GOT3 (cell line): ENCODE measurements at places on chromosomes 6 and 20.
A peak's percentile ranks its signal among the peaks of the same experiment; 100 is the strongest.

GRCh38 chr6:137226697-137227096 is 7.5 kb upstream of the IFNGR1 start:
- no peak for DNase-seq

DNA sequence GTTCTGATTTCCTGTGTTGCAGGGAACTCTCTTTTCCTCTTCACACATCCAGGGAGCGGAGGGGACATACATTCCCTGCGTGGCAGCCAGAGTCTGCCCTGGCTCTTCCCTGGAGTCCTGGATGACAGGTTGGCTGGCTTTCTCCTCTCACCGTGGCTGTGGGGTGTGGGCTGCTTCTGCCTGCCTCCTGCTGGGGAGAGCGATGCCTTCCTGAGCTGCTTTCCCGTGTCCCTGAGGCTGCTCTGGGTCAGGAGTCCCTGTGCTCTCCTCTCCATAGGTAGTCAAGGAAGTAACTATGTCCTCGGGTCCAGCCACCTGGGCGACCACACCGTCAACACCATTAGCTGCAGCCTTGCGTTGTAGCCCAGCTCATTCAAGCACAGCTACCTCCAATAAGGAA is 451.7 kb downstream of the QKI start:
- DNase-seq = no peak

DNA sequence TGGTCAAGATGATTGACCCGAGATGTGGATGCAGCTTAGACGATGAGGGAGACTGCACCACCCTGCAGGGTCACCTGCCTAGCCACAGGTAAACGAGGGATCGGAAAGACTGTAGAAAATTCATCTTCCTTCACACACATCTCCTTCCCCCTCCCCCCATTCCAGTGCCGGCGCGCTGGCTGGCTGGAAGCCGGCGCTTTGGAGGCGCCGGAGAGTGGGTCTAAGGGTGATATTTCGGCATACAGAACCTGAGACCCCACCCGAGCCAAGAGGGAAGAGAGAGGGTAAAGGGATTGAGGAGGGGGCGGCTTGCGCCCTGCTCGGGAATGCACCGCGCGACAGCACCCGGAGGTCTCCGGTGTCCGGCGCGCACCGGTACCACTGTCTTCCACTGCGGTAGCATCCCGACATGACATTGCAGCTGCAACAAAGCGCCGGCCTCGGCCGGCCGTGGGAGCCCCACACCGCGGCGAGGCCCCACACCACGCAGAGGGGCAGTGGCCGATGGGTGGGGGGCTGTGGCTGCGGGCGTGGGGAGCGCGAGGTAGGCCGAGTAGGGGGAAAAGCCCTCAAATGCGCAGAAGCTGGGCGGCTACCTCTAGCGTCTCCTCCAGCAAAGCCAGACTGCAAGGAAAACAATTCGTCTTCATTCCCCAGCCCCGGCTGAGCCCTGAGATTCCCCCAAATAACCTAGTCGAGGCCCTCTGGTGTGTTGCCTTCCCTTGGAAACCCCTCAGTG is 984 bp downstream of the TNFRSF21 start:
- no peak for DNase-seq

- DNase-seq = peak; percentile 12
These were observed 734 bp downstream of the TPBG start for GRCh38 chr6:82364087-82365015.

- DNase-seq = no peak
These were observed 144.8 kb downstream of the TTLL2 start for GRCh38 chr6:167469672-167470071.

- no peak for DNase-seq
These were observed 185.1 kb downstream of the CLIC5 start for GRCh38 chr6:45830441-45831139.

- DNase-seq = no peak
These were observed 16.8 kb downstream of the C6orf132 start for GRCh38 chr6:42125663-42126062.

GRCh38 chr6:158793432-158793831 is 25.7 kb downstream of the EZR start:
- DNase-seq = no peak

DNA sequence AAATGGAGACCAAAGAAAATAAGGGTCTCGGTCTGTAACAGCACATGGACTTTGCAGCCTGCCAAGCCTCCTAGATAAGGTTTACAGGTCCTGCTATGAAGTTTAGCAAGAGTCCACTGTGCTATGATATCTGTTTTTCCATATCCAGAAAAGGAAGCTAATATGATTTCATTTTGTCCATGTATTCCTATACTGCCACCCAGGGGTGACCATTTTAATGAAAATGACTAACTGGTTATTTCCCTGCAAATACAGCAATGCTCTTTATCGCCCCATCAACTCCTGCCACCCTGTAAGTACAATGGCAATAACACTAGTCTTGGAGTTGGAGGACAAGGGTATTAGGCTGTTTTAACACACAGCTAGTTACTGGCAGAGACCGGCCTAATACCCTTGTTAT is 115.2 kb upstream of the GLP1R start:
- no peak for DNase-seq

DNA sequence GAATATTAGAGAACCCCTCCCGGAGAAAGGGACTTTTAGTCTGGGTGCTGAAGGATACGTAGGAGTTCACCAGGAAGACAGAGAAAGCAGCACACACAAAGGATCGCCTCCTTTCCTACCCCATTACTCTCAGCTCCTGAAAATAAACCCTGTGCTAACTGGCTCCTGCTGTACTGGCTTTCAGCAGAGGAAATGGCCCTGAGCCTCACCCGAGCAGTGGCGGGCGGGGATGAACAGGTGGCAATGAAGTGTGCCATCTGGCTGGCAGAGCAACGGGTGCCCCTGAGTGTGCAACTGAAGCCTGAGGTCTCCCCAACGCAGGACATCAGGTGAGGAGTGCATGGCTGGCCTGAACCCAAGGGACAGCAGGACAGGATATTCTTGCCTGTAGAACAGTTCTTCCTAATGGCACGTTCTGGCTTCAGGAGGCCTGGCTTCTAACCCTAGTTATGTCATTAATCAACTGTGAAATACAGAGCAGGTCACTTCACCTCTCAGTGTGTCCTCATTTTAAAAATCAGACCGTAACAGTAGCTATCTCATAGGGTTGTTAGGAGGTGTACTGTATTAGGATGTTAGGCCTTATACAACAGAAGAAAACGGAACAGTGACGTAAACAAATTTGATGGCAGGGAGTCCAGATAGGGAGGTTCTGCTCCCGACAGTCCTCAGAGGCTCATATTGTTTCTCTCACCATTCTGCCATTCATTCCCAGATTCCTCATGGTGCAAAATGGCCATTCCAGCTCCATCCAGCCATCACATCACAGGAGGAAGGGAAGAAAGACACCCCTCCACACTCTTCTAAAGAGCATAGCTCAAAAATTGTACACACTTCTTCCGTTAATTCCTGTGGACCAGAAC is 1.8 kb downstream of the RBCK1 start:
- no peak for DNase-seq

DNA sequence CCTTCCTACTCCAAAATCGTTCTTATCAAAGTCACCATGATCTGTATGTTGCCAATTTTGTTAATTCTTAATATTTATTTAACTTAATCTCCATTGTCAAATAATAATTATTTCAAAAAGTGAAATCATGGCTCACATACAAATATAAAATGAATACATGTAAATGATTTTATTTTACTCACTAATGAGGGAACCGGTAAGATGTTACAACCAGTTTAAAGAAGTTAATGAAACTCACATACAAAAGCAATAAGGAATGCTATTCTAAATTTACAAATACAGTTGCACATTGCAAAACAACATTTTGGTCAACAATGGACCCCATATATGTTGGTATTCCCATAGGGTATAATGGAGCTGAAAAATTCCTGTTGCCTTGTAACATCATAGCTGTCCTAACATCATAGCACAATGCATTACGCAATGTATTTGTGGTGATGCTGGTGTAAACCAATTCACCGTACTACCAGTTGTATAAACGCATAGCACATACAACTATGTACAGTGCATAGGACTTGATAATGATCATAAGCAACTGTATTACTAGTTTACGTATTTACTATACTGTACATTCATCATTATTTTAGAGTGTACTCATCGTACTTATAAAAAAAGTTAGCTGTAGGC is 6.5 kb upstream of the SLC22A16 start:
- no peak for DNase-seq

DNA sequence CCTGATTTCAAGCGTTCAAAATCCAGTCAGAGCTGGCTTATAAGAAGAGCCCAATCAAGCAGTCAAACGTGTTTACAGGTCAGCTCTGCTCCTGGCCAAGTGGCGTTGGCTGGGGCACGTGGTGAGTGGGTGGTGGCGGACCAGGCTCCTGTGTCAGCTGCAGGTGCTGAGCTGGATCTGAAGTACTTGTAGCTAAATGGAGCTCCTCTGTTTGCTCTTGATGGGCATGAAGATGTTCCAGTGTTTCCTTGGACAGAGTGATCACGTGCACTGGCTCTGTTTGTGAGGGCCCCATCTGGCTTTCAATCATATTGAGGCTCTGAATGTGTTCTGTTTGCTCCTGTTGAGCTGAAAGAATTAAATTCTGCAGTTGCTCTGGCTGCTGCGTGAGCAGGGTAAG is 10.2 kb upstream of the MICAL1 start:
- DNase-seq = no peak

DNA sequence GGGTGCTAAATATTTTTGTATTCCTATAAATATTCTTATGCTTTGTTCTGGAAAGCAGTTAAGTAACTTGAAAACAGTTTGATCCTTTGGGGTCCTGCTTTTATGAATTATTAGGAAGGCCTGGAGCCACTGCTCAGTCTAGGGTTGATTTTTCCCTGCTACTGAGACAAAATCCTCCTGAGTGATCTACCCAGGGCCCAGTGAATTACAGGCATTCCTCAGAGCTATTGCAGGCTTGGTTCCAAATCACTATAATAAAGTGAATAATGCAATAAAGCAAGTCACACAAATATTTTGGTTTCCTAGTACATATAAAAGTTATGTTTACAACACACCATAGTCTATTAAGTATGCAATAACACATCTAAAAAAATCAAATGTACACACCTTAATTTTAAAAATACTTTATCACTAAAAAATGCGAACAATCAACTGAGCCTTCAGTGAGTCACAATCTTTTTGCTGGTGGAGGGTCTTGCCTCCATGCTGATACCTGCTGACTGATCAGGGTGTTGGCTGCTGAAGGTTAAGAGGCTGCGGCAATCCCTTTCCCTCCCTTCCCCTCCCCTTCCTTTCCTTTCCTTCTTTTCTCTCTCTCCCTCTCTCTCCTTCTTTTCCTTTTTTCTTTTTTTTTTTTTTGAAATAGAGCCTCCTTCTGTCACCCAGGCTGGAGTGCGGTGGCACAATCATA is 43.0 kb downstream of the DNAAF9 start:
- no peak for DNase-seq

- no peak for DNase-seq
These were observed 530.7 kb downstream of the NKAIN2 start for GRCh38 chr6:124334359-124334758.

- no peak for DNase-seq
These were observed 141.4 kb downstream of the HIVEP2 start for GRCh38 chr6:142803495-142804058.

DNA sequence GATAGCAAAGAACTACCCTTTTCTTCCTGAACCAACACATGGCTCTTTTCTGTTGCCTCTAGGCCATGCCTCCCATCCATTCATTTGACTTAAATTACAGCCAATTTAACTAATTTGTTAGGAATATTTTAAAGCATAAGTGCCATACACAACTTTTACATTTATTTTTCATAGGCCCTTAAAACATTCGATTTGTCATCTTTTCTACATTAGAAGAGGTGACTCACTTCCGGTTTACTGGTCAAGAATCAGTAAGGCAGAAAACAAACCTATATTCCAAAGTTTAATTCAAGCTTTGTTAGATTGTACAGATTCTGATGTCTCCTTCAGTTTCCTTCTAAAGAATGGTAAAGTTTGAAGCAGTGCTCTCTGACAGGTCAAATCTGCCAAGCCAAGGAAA is 344.3 kb downstream of the SAMD5 start:
- no peak for DNase-seq

GRCh38 chr6:117494694-117495318 is 12.3 kb downstream of the DCBLD1 start:
- DNase-seq = no peak

DNA sequence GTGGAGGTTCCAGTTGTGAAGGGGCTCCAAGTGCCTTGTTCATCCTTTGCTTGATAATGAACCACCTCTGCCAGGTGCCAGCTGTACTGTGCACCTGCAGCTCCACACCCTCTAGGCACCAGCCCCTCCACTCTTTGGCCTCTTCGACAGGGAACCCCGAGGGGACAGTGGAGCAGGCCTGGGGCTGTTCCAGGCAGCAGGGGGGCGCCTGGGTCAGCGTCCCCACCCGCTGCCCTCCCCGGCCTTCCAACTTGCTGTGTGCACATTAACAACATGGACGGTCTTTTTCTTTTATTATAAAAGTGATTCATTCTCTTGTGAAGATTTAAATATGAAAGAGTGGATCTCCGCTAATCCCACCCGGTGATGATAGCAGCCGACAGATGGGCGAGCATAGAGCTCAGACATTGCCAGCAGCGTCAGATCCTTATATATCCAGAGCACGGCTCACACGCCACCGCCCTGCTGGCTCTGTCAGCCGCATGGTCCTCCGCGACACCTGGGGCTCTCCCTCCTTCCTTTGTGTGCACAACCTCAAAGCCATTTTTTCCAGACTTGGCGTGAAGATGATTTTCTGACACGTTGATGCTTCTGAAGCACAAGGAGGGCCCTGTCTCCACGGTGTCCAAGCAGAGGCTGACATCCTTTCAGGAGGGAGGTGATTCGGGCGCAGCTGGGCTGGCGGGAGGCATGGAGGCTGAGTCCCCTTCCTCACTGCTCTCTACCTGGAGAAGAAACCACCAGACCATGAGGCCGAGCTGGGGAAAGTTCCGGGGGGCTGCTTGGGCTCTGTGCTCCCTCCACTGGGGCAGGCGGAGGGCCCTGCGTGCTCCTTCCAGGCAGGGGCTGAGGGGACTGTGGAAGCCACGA is 22.2 kb upstream of the MRGBP start:
- DNase-seq = no peak

DNA sequence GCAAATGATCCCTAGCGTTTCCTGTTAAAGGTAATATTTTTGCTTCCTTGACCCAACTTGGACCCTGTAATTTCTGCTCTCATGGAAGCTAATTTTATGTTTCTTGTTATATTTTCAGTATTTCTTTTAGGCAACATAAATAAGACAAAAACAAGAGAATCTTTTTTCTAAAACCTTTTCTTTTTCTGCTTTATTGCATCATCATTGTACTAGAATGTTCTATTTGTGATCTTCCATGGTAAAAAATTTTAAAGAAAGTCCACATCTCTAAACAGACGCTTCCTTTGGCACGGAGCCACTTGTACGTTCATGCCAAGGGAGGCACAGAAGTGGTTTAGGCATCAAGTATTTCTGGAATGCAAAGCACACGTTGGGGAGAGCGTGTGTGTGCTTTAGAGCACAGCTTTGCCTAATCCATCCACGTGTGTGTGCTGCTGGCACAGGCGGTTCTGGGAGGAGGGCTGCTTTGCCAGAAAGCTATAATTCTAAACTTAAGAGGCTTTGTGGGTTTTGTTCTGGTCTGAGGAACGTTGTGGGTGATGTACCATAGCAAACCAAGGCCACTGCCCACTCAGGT is 98.3 kb downstream of the SASH1 start:
- peak; percentile 3 for DNase-seq

GRCh38 chr20:58547623-58548475 is 32.6 kb upstream of the APCDD1L start:
- DNase-seq = no peak
